ENCODE measurements at places on chromosomes 7 and 10.

- DNase-seq = no peak
These were observed 6.0 kb downstream of the IL15RA start for GRCh38 chr10:5971315-5971832.

DNA sequence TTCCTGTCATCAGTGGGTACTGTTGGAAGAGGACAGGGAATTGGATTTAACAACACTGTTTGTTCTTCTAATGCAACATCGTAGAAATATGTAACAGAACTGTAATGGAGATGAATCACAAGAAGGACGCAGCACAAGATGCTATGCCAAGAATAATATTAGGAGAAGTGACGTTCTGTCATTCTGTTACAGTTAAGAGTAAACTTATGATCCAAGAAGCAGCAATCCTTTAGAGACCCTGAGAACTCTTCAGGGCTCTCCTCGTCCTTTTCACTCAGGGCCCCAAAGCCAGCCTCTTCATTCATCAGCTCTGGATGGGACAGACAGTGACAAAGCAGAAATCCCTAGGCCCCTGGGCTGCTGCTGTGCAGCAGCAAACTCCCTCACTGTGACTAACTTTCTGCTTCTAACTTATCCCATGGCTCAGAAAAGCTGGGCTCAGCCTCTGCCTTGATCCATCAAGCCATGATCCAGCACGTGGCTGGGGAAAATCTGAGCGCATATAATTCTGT lies 8.7 kb upstream of the IL6 start:
- DNase-seq = no peak

DNA sequence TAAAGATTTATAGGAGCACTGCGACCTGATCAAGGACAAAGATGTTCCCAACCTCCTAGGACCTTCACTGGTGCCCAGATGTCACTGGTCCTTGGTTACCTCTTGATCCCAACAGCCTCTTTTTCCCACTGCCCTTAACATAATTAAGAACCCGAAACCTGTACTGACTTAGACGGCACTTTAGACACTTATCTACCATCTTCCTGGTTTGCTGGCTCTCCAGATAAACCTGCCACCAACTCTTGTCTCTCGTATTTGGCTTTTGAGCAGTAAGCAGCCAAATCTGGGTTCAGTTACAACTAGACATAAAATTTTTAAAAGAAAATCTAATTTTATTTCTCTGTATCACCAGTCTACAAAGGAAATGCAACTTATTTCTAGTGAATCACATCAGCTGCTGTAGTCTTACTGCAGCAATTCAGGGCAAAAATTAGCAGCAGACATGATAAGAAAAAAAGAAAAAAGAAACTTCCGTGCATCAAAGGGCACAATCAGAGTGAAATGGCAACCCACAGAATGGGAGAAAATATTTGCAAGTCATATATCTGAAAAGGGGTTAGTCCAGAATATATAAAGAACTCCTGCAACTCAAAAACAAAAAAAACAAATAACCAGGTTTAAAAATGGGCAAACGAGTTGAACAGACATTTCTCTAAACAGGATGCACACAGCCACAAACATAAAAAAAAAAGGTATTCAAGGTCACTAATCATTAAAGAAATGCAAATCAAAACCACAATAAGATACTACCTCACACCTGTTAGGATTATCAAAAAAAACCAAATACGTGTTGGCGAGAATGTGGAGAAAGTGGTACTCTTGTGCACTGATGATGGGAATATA lies 9.4 kb downstream of the ASB13 start:
- no peak for DNase-seq

- DNase-seq = no peak
These were observed 59.5 kb downstream of the HBP1 start for GRCh38 chr7:107228291-107228690.

DNA sequence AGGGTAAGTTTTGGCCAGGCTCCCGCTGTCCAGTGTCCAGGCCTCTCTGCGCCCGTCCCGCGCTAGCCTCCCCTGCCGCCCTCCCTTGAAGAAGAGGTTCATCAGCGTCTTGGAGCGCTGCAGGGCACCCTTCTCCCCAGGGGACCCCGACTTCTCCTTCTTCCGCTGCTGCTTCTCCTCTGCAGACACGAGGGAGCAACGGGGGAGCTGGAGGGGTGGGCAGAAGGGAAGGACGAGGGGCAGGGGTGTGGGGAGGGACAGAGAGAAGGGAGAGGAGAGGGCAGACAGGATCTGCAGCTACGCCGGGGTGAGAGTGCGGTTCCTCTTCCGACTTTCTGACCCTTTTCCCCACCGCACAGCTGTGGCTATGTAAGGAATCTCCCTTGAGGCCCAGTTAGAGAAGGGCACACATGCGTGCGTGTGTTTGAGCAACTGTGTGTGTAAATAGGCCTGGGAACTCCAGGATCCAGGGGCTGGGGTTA lies 12.8 kb downstream of the PDZD7 start:
- DNase-seq = no peak

GRCh38 chr10:129768437-129769355 lies 195.4 kb downstream of the EBF3 start:
- no peak for DNase-seq

- no peak for DNase-seq
These were observed 39.0 kb upstream of the AOAH start for GRCh38 chr7:36763132-36763816.

- no peak for DNase-seq
These were observed 30.7 kb downstream of the MBL2 start for GRCh38 chr10:52741851-52742250.

DNA sequence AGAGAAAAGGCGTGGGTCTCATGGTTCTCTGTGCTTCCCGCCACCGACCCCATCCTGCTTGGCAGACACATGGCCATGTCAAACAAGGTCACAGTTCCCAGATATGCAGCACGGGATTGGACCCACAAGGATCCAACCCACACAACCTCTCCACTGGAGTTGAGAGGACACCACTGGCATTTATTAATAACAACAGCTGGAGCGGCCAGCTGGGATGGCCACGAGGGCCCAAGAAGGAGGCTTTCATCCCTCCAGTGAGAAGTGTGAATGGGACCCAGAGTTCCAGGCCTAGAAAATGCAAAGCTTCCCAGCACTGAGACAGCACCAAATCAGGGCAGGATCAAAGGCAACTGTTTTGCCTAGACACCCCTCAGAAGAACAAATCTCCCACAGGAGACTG lies 31.5 kb downstream of the FGFR2 start:
- no peak for DNase-seq

- DNase-seq = no peak
These were observed 60.3 kb downstream of the AHCYL2 start for GRCh38 chr7:129285111-129285510.

DNA sequence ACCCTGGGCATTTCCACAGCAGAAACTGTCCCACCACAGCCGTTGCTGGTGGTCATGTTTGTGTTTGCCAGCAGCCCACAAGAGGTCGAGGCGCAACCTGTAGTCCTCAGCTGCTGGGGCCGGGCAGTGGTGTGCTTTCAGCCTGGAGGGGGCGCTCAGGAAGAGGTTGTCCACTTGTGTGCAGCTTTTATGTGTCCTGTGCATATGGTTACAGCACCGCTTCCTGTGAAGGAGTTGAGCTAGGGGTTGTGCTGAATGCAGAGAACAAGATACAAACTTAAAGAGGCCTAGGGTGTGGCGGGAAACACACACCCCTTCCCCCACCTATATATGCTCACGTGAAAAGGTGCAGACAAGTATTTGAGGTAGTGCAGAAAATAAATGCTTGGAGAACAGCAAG lies 29.5 kb upstream of the PFKFB3 start:
- no peak for DNase-seq

DNA sequence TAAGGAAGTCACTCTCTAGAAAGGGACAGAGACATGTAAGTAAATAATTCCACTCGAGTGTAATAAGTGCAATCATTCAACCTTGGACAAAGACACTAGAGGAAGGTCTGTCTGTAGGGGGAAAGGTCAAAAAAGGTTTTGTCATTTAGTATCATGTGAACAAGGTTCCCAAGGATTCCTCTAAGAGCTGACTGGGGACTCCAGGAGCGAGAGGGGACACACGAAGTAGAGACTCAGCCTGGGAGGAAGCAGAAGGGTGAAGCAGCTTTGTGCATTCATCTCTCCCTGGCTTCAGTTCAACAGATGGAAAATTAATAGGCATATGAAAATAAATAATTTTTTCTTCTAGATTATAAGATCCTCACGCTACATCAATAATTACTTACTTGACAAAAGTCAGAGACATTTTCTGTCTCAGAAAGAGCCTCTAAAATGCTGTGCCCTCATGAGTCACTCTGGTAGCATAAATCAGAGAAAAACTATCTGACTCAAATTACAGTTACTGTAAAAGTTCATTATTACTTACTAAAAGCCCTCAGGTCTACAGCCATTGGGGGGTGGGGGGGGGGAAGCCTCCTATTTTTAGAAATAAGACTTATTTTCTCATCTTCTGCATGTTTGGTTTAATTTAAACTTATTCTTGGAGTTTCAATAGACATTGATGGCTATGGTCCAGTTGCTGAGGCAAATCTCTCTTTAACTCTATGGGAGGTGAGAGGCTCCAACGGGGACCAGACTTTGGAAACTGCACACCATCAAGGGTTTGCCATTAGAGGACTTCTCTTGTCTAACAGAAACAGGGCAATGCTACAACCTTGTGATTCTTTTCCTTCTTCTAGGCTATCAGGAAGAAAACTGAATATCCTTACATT lies 275.1 kb upstream of the KLF14 start:
- no peak for DNase-seq

DNA sequence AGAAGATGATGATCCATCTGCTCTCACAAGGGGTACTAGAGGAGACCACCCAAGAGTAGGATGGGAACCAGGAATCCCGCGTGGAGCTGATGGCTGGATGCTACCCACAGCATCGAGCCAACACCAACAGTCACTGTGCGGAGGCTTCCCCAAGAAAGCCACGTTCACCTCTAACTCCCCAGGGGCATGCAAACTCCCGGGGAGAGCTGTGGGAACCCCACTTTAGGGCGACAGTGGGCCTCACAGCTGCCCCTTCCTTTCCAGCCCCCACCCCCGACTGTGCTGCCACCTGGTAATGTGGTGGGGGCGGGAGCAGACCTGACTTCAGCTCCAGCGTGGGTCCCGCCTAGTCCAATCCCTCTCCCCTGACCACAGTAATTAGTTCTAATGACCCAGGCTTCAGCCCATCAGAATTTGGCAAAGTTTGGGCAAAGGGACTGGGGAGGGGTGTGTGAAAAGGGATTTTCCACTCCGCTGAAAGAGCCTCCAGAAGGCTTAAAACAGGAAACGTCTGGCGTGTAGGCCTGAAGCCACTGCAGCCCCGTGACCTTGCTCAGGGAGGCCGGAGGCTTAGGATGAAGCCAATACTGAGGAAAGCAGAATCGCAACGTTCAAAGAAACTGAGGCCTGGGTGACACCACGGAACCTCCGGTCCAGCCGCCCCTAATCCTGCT lies 20.3 kb downstream of the ASB13 start:
- DNase-seq = no peak

DNA sequence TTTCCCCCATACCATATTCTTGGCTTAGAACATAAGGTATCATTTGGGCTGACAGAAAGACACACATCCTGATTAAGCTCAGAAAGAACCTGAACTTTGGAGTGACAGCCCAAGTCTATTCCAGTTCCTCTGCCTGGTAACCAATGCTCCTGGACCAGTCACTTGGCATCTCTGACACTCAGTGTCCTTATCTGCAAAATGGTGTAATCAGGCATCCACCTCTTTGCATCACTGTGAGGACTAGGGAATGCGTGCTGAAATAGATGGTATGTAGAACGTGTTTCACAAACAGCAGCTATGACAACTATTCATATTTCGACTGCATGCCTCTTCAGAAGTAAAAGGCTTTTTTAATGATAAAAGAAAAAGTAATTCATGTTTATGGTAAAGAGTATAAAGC lies 26.2 kb upstream of the PIK3AP1 start:
- DNase-seq = no peak

All from activated CD4-positive, alpha-beta T cell treated with anti-CD3 and anti-CD28 coated beads, Interleukin-2, amount 50 U/mL, for 24 hours (primary cell).